HS-27A (cell line): ENCODE measurements at places on chromosomes 12 and 14.
A peak's percentile ranks its signal among the peaks of the same experiment; 100 is the strongest.

GRCh38 chr12:114318984-114319383 lies 87.0 kb downstream of the TBX5 start:
- DNase-seq: no peak

GRCh38 chr12:123931686-123932321 lies 40.8 kb downstream of the CCDC92 start:
- no peak for DNase-seq

DNA sequence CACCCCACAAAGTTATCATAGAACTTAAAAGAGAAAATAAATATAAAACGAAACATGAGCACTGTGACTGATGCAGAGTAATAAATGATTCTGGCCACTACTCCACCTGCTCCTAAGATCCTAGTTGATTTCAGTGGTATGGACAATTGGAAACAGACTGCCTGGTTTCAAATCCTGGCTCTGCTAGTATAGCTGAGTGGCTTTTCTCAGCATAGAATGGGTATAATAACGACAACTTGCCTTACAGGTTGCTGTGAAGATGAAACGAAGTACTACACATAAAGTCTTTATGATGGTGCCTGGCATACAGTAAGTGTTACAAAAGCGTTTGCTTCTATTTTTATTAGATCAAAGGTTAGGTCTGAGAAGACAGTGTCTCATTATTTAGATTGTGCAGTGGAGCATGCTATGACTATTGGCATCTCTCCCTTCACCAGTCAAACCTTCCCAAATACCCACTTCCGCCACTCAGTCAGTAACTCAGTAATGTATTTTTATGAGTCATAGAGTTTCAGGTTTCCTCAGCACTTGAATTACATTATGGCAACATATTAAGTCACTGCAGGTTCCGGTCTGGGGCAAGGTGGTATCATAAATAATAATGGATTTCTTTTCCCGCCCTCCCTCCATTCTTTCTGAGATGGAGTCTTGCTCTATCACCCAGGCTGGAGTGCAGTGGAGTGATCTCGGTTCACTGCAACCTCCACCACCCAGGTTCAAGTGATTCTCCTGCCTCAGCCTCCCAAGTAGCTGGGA lies 29.7 kb upstream of the NR2C1 start:
- DNase-seq: peak; percentile 79

DNA sequence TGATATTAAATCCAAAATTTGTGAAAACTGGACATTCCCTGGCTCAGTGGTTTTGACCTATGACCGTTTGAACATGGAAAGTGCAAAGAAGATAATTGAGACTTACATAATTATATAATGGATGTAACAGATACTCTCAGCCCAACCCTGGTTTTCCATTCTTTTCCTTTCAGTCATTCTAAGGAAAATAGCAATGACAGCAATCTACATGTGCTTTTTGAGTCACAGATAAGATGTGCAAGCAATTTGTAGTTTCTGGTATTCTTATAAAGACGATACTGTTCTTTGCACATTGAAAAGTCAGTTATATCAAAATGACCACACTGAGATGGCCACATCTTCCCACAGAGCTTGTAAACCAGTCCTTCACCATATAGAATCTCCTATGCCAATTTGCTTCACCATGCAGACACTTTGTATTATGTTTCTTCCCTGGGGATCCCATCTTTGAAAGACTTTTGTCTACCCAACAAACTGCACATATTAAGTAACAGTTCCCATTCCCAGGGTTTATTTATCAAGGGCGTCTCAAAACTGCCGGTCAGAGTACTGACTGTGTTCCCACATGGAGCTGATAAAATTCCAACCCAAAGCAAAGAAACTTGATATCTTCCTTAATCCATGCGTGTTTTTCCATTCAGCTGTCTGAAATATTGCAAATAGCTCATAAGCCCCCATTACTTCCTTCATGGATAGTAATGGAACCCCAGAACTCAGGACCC lies 34.8 kb downstream of the PLXNC1 start:
- DNase-seq: no peak

DNA sequence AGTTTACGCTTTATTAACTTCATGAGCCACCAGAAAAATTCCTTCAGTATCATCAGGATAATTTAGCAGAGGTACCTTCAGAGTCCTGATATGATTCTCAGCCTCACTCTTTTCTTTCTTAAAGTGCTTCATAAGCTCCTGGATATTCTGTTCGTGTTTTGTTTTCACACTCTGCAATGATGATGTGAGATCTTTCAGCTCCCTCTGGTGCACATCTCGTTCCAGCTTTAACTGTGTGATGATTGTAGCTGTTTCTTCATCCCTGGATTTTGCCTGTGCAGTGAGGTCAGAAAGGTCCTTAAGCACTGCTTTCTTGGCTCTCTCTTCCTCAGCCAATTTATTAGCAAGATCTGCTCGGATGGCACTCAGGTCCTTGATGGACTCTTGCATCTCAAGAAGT lies 156.7 kb downstream of the CEP128 start:
- no peak for DNase-seq

- no peak for DNase-seq
These were observed 429.4 kb downstream of the ZFP36L1 start for GRCh38 chr14:68363466-68363842.

DNA sequence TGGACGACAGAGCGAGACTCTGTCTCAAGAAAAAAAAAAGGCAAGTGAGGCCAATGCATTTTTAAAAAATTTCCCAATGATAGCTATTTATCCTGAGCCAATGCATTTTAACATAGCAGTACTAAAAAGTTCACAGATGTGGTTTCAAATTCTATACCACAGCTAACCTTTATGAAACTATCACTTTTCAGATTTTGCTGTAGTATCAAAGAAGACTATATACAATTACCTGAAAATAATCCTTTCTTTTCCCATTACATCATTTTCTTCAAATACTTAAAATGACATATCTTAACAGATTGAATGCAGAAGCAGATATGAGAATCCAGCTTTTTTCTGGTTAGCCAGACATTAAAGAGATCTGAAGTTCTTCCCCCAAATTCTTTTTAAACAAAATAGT lies 13.2 kb downstream of the ATF7 start:
- DNase-seq: no peak

GRCh38 chr12:16588812-16589211 lies 17.1 kb downstream of the LMO3 start:
- DNase-seq: no peak

GRCh38 chr12:113424915-113425823 lies 3.0 kb downstream of the SDSL start:
- DNase-seq: no peak

DNA sequence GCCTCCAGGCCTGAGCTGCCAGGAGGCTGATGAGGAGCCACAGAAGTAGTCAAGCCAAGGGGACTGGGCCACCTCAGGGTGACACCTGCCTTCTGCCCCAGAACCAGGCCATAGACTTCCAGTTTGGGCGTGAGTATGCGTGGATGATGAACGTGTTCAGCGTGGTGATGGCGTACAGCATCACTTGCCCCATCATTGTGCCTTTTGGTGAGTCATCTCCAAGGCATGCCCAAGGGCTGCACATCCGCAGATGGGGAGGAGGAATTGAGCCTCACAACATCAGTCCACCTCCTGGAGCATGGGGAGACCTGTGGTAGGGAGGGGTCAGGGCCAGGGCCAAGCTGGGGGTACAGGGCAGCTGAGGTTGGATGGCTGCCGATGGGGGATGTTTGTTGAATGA lies 22.3 kb downstream of the NGB start:
- peak; percentile 5 for DNase-seq

- DNase-seq: no peak
These were observed 135.3 kb downstream of the FGD4 start for GRCh38 chr12:32534698-32535097.

- DNase-seq: no peak
These were observed 2.7 kb upstream of the FAM222A start for GRCh38 chr12:109710747-109711595.

DNA sequence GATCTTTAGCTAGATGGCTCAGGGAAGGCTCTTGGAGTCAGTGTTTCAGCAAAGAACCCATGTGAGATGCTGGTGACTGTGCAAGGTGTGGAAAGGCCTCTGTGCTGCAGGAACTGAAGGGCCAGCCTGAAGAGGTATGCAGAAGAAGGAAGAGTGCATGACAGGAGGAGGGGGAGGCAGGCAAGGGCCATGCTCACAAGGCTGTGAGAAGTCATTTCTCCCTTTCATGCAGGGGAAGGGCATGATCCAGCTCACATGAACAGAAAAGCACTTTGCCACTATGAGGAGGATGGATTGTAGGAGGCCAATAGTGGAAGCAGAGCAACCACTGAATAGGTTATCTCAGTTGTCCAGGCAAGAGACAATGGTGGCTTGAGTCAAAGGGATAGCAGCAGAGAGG lies 83.7 kb downstream of the SSPN start:
- no peak for DNase-seq

DNA sequence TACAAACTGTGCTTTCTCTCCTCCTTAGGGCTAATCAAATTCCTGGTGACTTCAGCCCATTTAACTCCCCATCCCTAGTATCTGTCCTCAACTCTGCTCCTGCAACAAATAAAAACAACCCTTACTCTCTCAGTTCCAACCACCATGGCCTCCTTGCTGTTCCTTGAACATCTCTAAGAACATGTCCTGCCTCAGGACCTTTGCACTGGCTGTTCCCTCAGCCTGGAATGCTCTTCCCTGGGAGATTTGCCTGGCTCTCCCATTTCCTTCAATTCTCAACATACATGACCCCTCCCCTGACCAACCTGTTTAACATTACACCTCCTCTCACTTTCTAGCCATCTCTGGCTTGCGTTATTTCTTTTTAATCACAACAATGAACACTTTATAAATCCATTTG lies 170.5 kb downstream of the PTPN11 start:
- DNase-seq: no peak

DNA sequence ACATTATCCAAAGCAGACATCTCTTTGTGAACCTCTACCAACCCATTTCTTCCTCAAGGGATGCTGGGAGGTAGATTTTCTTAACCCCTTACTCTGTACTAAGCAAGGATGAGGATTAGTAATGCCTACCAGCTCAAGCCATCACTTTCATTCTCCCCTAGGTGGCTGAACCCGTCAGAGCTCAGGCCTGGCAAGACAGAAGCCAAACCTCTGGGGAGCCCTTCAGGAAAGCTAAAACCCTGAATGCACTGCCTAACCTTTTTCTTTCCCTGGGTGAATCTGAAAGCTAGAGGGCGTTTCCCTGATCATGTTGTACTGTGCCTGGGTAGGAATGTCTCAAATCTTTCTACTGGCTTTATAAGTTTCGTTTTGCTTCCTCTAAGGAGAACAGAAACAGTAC lies 617.3 kb downstream of the RPL10L start:
- DNase-seq: no peak

DNA sequence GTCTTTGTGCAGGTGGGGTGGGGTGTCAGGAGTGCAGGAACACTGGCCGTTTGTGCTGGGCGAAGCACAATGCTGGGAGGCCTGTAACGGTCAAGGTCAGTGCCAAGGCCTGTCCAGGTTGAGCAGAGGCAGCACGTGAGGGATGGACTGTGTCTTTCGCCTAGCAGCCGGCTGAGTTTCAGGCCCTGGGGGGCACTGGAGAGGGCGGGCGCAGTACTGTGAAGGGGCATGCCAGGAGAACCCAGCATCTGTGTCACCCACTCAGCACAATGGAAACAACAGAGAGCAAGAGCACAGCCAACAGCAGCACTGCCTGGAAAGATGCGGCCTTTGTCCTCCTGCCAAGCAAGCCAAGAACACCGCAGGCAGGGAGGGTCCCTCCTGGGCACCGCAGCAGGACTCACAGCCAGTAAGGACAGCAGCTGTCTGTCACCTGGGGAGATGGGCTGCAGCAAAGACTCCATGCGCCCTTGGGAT lies 25.2 kb downstream of the SLC25A47 start:
- no peak for DNase-seq

GRCh38 chr14:97344666-97345065 lies 547.5 kb downstream of the VRK1 start:
- DNase-seq: no peak

DNA sequence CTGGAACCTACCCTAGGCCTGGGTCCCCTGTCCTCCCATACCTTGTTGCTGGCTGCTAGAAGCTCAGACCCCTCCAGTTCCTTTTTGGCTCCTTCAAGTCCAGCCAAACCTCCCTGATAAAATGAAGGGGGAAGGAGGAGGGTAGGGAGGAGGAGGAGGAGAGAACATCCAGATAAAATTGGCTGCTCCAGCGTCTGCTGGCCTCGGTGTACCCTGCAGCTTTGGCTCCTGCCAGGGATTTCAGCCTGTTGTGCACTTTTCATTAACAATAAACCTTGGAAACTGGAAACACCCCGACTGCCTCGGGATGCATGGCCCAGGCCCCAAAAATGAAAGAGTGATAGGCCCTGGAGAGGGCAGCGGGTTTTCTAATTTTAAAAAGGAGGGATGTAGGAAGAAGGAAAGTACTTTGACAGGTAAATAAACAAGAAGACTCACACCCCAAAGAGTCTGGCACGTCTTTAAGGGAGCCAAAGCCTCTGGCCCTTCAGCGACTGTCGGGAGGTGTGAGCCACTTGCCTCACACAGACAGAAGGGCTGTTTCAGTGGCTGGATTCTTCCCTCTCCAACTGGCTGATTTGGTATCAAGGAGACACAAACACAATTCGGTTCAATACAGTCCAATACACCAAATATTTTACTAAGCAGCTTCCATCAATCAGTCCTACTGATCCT lies 49.8 kb downstream of the NUAK1 start:
- DNase-seq: no peak

- DNase-seq: no peak
These were observed 44.4 kb downstream of the DGLUCY start for GRCh38 chr14:91158091-91158790.

DNA sequence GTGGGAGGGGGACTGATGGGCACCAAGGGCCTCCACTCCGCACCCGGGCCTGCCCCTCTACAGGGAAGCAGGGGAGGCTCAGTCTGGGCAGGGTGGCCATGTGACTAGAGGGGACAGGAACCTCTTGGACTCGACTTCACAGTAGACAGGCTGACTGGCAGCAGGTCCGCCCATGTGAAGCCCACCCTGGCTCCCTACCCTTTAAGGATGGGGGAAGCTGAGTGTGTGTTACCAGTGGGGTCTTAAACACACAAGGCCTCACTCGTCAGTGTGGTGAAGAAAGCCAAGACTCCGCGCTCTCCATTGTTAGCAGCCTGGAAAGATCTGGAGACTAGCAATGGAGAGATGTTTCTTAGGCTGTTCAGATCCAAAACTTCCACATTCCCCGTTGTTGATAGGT lies 52.4 kb downstream of the ANAPC7 start:
- no peak for DNase-seq

GRCh38 chr14:32692441-32692840 lies 246.2 kb upstream of the NPAS3 start:
- DNase-seq: no peak
